Fibroblast of lung (primary cell): ENCODE measurements at places on chromosomes 16 and 17. TPM values are rescaled to one million over a fixed set of nuclear protein-coding genes. Genes with fewer than 3 reads are reported as not detected.

The PHOSPHO1 gene
- total RNA-seq, result under 0.01 and 0.17 TPM in 2 replicates

The VPS35 gene
- total RNA-seq, result 92.3 and 93.5 TPM in 2 replicates

The LPCAT2 gene
- total RNA-seq, result 13.1 and 17.8 TPM in 2 replicates

The SCN4A gene
- under 0.01 and 0.83 TPM in 2 replicates for total RNA-seq

The DNAAF8 gene
- 0.26 and 0.50 TPM in 2 replicates for total RNA-seq

The FA2H gene
- total RNA-seq, result not detected in 2 replicates

The MIEN1 gene
- 18.2 and 25.6 TPM in 2 replicates for total RNA-seq

The RTN4RL1 gene
- total RNA-seq, result 0.51 and 0.83 TPM in 2 replicates

The KIFC3 gene
- 30.3 and 44.9 TPM in 2 replicates for total RNA-seq

The EXOC3L1 gene
- 0.26 and 0.33 TPM in 2 replicates for total RNA-seq

The FBXO47 gene
- under 0.01 and 0.17 TPM in 2 replicates for total RNA-seq

The RAB26 gene
- 0.51 and 2.0 TPM in 2 replicates for total RNA-seq

The ZPBP2 gene
- not detected in 2 replicates for total RNA-seq

The ITGB4 gene
- 0.17 and 0.26 TPM in 2 replicates for total RNA-seq

The INPP5K gene
- 32.1 and 34.5 TPM in 2 replicates for total RNA-seq

The EPN3 gene
- total RNA-seq, result under 0.01 TPM in 1 of 2 replicates, not detected in the other

The CHD9NB gene
- total RNA-seq, result 3.6 and 5.3 TPM in 2 replicates

The KRT25 gene
- not detected in 2 replicates for total RNA-seq
